ENCODE measurements at places on chromosomes 6 and 20.

- H3K27me3 ChIP-seq: peaks cover 9% of the 10 kb centered on the region
- no peaks in the 10 kb centered on the region for H3K36me3 ChIP-seq
- H3K27ac ChIP-seq: no peak overlapping the region
- no peak for DNase-seq
- H3K4me1 ChIP-seq: peaks cover 13% of the 10 kb centered on the region
Observed at GRCh38 chr20:25016471-25016870, 23.9 kb upstream of the APMAP start.

GRCh38 chr6:20292905-20293304 lies 80.6 kb upstream of the MBOAT1 start:
- H3K4me1 ChIP-seq: no peaks in the 10 kb centered on the region
- DNase-seq: no peak
- no peak overlapping the region for H3K27ac ChIP-seq

DNA sequence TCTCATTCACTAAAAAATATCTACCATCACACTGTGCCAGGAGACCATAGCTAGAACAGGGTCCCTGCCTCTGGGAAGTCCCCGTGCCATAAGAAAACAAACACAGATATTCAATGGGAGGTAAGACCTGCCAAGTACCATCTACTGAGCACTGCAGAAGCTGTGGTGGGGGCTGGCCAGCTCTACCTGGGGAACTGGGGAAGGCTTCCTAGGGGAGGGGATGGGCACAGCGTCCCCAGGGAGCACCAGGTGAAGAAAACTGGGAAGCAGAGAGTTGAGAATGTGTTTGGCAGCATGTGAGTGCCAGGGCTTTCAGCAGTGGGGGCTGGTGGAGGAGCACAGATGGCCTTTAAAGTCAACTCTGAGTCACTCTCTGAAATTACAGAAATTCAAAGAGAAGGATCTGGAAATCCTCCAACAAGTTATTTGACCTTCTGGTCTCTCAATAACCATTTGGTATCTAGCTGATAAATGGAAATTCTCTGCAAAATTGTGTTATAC lies 85.2 kb downstream of the SHLD1 start:
- peaks cover 29% of the 10 kb centered on the region for H3K4me1 ChIP-seq
- peaks cover 3% of the 10 kb centered on the region for H3K36me3 ChIP-seq
- H3K4me3 ChIP-seq: no peak overlapping the region
- peak overlapping the region; percentile 93 for H3K27ac ChIP-seq

- H3K27ac ChIP-seq: no peak overlapping the region
- H3K4me3 ChIP-seq: no peak overlapping the region
- no peaks in the 10 kb centered on the region for H3K27me3 ChIP-seq
Observed at GRCh38 chr20:15200147-15200565, 862.7 kb upstream of the FLRT3 start.

- H3K27ac ChIP-seq: no peak overlapping the region
- H3K4me3 ChIP-seq: no peak overlapping the region
- peaks cover 14% of the 10 kb centered on the region for H3K4me1 ChIP-seq
- no peaks in the 10 kb centered on the region for H3K36me3 ChIP-seq
Observed at GRCh38 chr20:34145280-34145819, 33.3 kb upstream of the EIF2S2 start.

DNA sequence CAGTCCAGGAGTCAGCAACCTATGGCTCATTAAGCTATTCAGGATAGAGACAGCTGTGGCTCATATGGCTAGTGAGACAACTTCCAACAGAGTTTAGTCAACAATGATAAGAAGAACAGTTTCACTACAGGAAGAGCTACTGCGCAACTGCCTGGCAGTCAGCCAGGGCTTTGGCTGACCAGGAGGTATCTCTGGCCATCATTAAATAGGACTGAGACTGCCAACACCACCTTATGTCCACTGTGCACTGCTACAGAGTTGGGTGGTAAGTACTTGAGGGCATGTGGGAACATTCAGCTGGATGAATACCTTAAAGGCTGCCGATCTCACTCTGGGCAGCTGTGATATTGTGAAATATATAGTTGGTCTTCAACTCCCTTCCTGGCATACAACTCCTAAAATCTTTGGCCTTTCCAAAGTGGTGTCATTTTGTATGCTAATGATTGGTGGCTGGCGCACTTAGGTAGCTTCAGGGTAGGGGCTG lies 52.2 kb upstream of the FAM83C start:
- H3K4me3 ChIP-seq: no peak overlapping the region
- H3K27me3 ChIP-seq: no peaks in the 10 kb centered on the region
- no peak for DNase-seq
- peaks cover 25% of the 10 kb centered on the region for H3K36me3 ChIP-seq

- no peaks in the 10 kb centered on the region for H3K36me3 ChIP-seq
- peaks cover 5% of the 10 kb centered on the region for H3K4me1 ChIP-seq
- H3K4me3 ChIP-seq: no peak overlapping the region
- no peak for DNase-seq
- H3K27ac ChIP-seq: no peak overlapping the region
Observed at GRCh38 chr6:122289762-122290539, 109.5 kb upstream of the HSF2 start.

GRCh38 chr6:154991207-154991606 lies 3.9 kb upstream of the TIAM2 start:
- H3K36me3 ChIP-seq: peaks cover 10% of the 10 kb centered on the region
- DNase-seq: no peak
- peaks cover 12% of the 10 kb centered on the region for H3K27me3 ChIP-seq
- no peak overlapping the region for H3K27ac ChIP-seq
- H3K4me3 ChIP-seq: no peak overlapping the region

- no peaks in the 10 kb centered on the region for H3K36me3 ChIP-seq
- H3K4me1 ChIP-seq: peaks cover 11% of the 10 kb centered on the region
- H3K27me3 ChIP-seq: peaks cover 4% of the 10 kb centered on the region
Observed at GRCh38 chr6:43969158-43969981, 157.9 kb downstream of the MRPL14 start.

GRCh38 chr6:88238065-88238464 lies 71.9 kb upstream of the CNR1 start:
- H3K4me3 ChIP-seq: no peak overlapping the region
- H3K27me3 ChIP-seq: no peaks in the 10 kb centered on the region
- peaks cover 4% of the 10 kb centered on the region for H3K4me1 ChIP-seq
- no peak for DNase-seq
- H3K27ac ChIP-seq: no peak overlapping the region

GRCh38 chr6:34718976-34719375 lies 22.4 kb upstream of the ILRUN start:
- peaks cover 30% of the 10 kb centered on the region for H3K4me1 ChIP-seq
- H3K27ac ChIP-seq: peak overlapping the region; percentile 100
- H3K36me3 ChIP-seq: no peaks in the 10 kb centered on the region
- H3K27me3 ChIP-seq: no peaks in the 10 kb centered on the region

- no peak for DNase-seq
- H3K4me3 ChIP-seq: no peak overlapping the region
- no peak overlapping the region for H3K27ac ChIP-seq
- no peaks in the 10 kb centered on the region for H3K4me1 ChIP-seq
- peaks cover 8% of the 10 kb centered on the region for H3K27me3 ChIP-seq
Observed at GRCh38 chr20:7703551-7703961, 236.7 kb downstream of the HAO1 start.

DNA sequence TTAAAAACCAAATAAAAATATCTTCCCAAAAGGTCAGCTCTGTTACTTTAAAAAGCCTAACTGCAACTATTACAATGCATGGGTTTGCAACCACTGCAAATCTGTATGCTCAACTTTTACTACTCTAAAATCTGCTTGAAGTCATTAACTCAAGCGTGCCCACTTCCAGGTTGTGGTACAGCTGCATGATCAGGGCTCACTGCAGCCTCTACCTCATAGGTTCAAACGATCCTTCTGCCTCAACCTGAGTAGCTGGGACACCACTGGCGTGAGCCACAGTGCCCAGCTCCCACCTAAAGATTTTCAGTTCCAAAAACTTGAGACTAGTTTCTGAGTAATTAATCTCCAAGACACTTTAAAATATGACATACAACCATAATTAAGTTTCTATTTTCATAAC lies 8.2 kb downstream of the DIDO1 start:
- H3K4me3 ChIP-seq: no peak overlapping the region
- H3K27ac ChIP-seq: peak overlapping the region; percentile 35
- no peaks in the 10 kb centered on the region for H3K36me3 ChIP-seq
- no peaks in the 10 kb centered on the region for H3K27me3 ChIP-seq
- DNase-seq: no peak

- H3K36me3 ChIP-seq: no peaks in the 10 kb centered on the region
- peaks cover 19% of the 10 kb centered on the region for H3K4me1 ChIP-seq
- no peaks in the 10 kb centered on the region for H3K27me3 ChIP-seq
- DNase-seq: no peak
Observed at GRCh38 chr6:145241039-145241438, 494.3 kb downstream of the EPM2A start.

- DNase-seq: no peak
- peaks cover 31% of the 10 kb centered on the region for H3K4me1 ChIP-seq
- H3K4me3 ChIP-seq: peak overlapping the region; percentile 7
- peaks cover 11% of the 10 kb centered on the region for H3K36me3 ChIP-seq
- H3K27me3 ChIP-seq: no peaks in the 10 kb centered on the region
Observed at GRCh38 chr6:43578748-43579147, 2.8 kb downstream of the POLH start.

DNA sequence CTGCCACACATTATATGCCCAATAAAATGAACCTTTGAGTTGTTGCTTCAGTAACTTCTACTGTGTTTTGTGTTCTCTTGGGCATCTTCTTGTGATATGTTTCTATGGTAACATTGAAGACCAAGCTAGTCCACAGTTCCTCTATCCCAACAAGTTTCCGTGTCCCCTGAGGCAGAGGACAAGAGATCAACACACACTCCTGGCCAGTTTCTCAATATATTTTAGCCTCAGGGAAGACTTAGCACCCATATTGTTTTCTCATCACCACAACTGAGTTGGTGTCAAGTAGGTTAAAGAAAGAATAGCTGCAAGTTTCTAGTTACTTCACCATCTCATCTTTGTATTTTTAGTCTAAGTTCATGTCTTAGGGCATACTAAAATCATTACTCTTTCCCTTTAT lies 277.5 kb downstream of the UST start:
- DNase-seq: no peak
- H3K36me3 ChIP-seq: peaks cover 11% of the 10 kb centered on the region
- no peak overlapping the region for H3K27ac ChIP-seq
- H3K4me3 ChIP-seq: no peak overlapping the region
- H3K4me1 ChIP-seq: peaks cover 6% of the 10 kb centered on the region
- no peaks in the 10 kb centered on the region for H3K27me3 ChIP-seq

- H3K27me3 ChIP-seq: no peaks in the 10 kb centered on the region
- no peak for DNase-seq
- peaks cover 12% of the 10 kb centered on the region for H3K36me3 ChIP-seq
Observed at GRCh38 chr20:32325706-32326503, 32.2 kb upstream of the ASXL1 start.

DNA sequence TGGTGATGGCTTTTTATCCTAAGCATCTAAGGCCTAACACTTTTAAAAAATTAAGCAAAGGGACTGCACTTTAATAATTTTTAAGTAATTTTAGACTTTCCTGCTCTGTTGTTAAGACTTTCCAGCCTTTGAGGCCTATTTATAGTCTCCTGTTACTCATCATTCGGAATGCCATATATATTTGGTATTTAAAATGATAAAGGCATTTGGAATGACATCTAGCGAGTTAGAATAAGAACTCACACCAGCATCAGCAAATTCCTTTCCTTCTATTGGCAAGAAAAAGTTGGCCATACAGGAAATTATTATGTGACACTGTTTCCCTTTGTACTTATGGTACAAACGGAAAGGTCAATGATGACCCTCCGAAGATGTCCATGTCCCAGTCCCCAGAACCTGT lies 88.1 kb upstream of the STMND1 start:
- peaks cover 6% of the 10 kb centered on the region for H3K4me1 ChIP-seq
- DNase-seq: no peak
- H3K27ac ChIP-seq: no peak overlapping the region
- H3K4me3 ChIP-seq: no peak overlapping the region
- H3K27me3 ChIP-seq: no peaks in the 10 kb centered on the region
- peaks cover 1% of the 10 kb centered on the region for H3K36me3 ChIP-seq

DNA sequence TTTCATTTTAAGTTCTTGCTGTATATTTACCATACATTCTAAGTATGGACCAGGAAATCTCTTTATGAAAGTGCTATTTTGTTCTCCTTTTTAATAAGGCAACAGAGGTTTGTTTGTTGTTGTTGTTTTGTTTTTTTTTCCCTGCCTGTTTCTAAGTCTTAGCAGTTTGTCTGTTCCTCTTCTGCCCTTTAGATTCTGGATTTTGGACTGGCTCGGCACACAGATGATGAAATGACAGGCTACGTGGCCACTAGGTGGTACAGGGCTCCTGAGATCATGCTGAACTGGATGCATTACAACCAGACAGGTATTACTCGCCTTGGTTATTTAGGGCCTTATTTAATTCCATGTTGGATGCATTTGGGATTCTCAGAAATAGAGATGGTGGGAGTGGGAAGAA lies 48.0 kb downstream of the MAPK14 start:
- H3K27me3 ChIP-seq: no peaks in the 10 kb centered on the region
- peaks cover 17% of the 10 kb centered on the region for H3K36me3 ChIP-seq
- H3K27ac ChIP-seq: peak overlapping the region; percentile 79

GRCh38 chr6:143559051-143559660 lies 47.6 kb upstream of the FUCA2 start:
- H3K27me3 ChIP-seq: no peaks in the 10 kb centered on the region
- H3K4me3 ChIP-seq: no peak overlapping the region
- no peak overlapping the region for H3K27ac ChIP-seq
- no peak for DNase-seq
- peaks cover 19% of the 10 kb centered on the region for H3K4me1 ChIP-seq
- no peaks in the 10 kb centered on the region for H3K36me3 ChIP-seq

- H3K36me3 ChIP-seq: peaks cover 56% of the 10 kb centered on the region
- no peaks in the 10 kb centered on the region for H3K27me3 ChIP-seq
Observed at GRCh38 chr20:62946918-62947317, 5.6 kb upstream of the SLC17A9 start.

GRCh38 chr6:113924312-113924723 lies 46.6 kb downstream of the HDAC2 start:
- no peak for DNase-seq
- peaks cover 9% of the 10 kb centered on the region for H3K4me1 ChIP-seq
- peaks cover under 1% of the 10 kb centered on the region for H3K36me3 ChIP-seq
- no peak overlapping the region for H3K27ac ChIP-seq
- no peak overlapping the region for H3K4me3 ChIP-seq
- no peaks in the 10 kb centered on the region for H3K27me3 ChIP-seq

DNA sequence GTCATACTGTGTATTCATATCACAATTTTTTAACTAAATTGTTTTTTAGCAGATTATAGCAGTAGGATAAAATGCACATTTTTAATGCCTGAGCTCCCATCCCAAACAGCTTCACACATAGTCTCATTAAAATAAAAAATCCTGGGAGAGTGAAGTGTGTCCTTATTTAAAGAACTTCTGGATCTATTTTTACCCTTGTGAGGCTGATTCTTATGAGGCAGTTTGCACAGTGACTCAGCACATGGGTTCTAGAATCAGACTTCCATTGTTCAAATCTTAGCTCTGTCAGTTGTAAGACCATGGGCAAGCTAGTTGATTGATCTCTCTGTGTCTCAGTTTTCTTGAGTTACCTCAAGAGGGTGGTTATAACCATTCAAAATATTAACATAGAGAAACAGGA lies 72.3 kb downstream of the MACROD2 start:
- H3K27ac ChIP-seq: no peak overlapping the region
- no peak for DNase-seq
- no peak overlapping the region for H3K4me3 ChIP-seq
- H3K36me3 ChIP-seq: no peaks in the 10 kb centered on the region
- H3K27me3 ChIP-seq: no peaks in the 10 kb centered on the region
- no peaks in the 10 kb centered on the region for H3K4me1 ChIP-seq

Data from mesothelial cell of epicardium (in vitro differentiated cells).